ENCODE measurements at places on chromosomes 16 and 17. TPM values are rescaled to one million over a fixed set of nuclear protein-coding genes. Genes with fewer than 3 reads are reported as not detected.

DNA sequence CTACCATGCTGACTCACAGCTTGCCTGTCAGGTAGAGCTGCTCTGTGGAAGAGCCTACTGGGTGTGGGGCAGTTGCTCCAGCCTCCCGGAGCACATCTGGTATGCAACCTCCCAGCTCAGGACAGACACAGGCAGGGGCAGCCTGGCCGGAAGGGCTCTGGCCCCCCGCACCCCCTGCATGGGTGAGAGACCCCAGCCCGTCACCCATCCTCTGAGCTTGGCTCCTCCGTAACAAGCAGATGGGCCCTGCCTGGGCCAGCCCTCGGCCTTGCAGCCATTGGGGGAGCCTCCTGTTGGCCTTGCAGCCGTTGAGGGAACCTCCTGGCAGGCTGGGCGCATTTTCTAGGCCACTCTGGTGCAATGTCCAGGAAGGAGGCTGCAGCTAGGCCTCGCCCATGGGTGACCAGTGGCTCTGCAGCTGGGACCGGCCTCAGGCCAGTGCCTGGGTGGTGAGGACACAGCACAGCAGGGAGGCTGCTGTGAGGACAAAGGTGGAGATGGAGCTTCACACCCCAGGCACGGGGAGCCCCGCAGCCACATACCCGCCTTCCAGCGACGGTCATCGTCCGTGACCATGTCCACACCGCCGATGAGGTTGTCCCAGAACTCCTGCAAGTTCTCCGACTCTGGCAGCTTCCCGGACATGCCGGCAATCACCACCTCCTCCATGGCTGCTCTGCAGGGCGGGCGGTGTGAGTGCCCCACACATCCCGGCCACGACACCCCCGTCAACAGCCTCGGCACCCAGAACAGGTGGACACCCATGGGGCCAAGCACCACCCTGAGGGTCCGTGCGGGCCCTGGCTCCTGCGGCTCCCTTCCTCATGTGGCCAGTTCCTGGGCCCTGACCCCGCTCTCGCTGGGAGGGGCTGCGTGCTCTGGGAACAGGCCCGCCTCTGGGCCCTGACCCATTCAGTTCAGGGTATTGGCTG lies 2.0 kb downstream of the FASN start:
- no peaks in the 10 kb centered on the region for H3K36me3 ChIP-seq
- no peak overlapping the region for H3K27ac ChIP-seq
- no peak overlapping the region for H3K4me3 ChIP-seq
- H3K4me1 ChIP-seq = peaks cover 8% of the 10 kb centered on the region

PYY gene
- not detected for polyA plus RNA-seq

KRT222 gene
- polyA plus RNA-seq = 1.6 TPM

DNA sequence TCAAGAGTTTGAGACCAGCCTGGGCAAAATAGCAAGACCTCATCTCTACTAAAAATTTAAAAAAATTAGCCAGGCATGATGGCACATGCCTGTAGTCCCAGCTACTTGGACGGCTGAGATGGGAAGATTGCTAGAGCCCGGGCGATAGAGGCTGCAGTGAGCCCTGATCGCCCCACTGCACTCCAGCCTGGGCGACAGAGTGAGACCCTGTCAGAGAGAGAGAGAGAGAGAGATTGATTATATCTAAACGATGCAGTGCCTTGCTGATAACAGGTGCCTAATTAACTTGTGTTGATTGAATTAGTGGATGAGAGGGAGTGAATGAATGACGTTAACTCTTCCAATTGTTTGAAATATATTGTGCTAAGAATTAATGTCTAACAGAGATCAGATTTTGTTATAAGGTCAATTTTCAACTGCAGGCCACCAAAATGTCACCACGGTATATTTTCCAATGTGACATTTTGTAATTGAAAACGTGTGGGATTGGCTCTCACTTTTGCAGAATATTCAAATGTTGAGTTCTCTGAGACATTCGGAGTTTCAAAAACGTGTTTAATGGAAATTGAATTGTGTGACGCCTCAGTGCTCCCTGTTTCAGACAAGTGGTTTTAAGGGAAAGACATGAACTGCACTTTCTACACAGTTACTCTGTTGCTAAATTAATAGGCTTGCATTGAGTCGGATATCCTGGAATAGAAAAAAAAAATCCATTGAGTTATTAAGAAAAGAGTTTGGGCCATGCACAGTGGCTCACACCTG lies 53.6 kb downstream of the ABAT start:
- DNase-seq = no peak
- H3K4me3 ChIP-seq = no peak overlapping the region
- H3K27me3 ChIP-seq = no peaks in the 10 kb centered on the region
- H3K27ac ChIP-seq = no peak overlapping the region
- no peaks in the 10 kb centered on the region for H3K36me3 ChIP-seq

SMIM5 gene
- polyA plus RNA-seq = 0.52 TPM

GRCh38 chr16:49466529-49466831 lies 92.9 kb downstream of the C16orf78 start:
- H3K4me3 ChIP-seq = no peak overlapping the region
- peaks cover 3% of the 10 kb centered on the region for H3K4me1 ChIP-seq
- H3K27me3 ChIP-seq = no peaks in the 10 kb centered on the region

GRCh38 chr17:49224997-49225337 lies 5.6 kb downstream of the PHOSPHO1 start:
- no peak for DNase-seq
- peaks cover 3% of the 10 kb centered on the region for H3K4me1 ChIP-seq
- no peak overlapping the region for H3K4me3 ChIP-seq
- peaks cover 2% of the 10 kb centered on the region for H3K27me3 ChIP-seq

TRPV2 gene
- 11.5 TPM for polyA plus RNA-seq

DNA sequence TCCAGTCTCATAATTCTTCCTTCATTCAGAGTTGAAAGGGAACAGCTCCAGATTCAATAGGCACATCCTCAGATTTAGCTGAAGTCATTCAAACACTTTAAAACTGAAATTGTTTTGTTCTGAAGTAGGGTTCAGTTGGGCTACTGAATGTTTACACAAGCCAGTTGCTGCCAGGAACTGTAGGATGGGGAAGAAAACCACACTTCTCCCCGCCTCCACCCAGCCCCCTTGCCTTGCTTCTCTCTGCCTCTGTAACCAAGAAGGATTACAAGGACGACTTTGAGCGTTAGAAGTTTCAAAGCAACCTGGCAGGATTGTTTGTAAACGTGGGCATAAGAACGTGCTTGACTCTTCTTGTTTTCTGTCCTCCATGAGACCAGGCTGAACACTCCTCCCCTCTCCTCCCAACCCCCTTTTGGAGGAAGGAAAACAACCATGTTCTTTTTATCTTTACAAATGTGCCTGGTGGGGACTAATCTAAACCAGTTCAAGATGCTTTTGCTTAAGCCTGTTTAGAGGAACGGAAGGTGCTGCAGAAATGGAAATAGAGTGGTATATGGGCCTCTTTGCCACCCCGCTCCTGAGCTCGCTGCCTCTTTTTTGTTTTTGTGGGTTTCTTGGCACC lies 287.9 kb downstream of the FTO start:
- H3K4me1 ChIP-seq = peaks cover 2% of the 10 kb centered on the region
- no peaks in the 10 kb centered on the region for H3K27me3 ChIP-seq
- no peak overlapping the region for H3K27ac ChIP-seq
- no peaks in the 10 kb centered on the region for H3K36me3 ChIP-seq
- DNase-seq = no peak

DNA sequence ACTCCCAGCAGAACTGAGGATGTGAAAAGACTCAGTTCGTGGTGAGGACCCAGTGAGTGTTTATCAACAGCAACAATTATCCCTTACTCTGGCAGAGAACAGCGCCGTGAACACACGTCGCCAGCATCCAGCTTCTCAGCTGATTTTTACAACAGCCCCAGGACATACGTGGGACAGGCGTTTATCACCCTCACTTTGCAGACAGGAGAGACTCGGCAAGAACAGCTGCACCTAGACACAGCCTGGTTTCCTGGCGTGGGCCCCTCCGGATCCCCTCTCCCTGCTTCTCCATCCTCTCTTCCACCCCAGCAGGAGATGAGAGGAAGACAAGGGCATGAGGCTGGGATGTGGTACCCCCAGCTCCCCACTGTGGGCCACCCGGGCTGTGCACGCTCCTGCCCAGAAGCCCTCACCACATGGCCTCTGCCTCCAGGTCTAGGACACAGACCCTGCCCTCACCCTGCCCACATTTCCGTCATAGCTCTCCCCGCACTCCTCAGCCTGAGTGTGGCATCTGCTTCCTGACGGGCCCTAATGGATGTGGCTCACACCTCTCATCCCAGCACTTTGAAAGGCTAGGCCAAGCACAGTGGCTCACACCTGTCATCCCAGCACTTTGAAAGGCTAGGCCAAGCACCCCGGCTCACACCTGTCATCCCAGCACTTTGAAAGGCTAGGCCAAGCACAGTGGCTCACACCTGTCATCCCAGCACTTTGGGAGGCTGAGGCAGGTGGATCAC lies 17.5 kb downstream of the ABR start:
- no peaks in the 10 kb centered on the region for H3K4me1 ChIP-seq
- H3K4me3 ChIP-seq = no peak overlapping the region
- H3K36me3 ChIP-seq = no peaks in the 10 kb centered on the region
- no peak overlapping the region for H3K27ac ChIP-seq
- DNase-seq = no peak

MYH2 gene
- not detected for polyA plus RNA-seq

GRCh38 chr17:49312722-49313121 lies 49.3 kb downstream of the ZNF652 start:
- H3K27ac ChIP-seq = no peak overlapping the region
- H3K27me3 ChIP-seq = no peaks in the 10 kb centered on the region
- no peaks in the 10 kb centered on the region for H3K4me1 ChIP-seq
- no peaks in the 10 kb centered on the region for H3K36me3 ChIP-seq
- no peak for DNase-seq

KRTAP1-4 gene
- not detected for polyA plus RNA-seq

OTOP3 gene
- not detected for polyA plus RNA-seq

DNA sequence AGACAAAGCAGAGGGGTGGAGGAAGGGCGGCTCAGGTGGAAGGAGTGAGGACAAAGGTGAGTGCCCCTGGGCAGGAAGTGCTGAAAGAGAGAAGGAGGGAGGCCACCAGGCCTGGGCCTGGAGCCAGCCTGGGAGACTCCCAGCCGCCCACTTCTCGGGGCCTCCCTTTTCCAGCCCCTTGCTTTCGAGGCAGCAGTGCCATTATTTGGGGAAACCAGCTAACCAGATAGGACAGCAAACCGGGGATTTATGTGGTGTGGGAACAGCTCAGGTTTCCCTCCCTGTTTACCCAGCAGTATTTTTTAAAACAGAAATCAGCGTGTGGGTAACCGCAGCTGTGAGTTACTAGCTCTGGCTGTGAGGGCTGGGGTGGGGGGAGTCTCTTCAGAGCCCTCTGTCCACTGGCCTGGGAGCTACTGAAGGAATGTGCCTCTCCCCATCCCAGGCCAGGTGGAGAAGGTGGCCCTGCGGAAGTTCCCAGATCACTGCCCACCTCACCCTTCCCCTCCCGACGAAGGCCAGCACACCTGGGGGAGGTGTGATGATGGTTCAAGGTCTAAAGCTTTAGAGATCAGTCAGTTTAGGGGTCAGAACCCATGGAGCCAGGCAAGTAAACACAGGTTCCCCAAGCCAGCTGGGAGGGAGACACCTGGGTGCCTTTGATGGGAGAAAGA lies 8.4 kb upstream of the MEOX1 start:
- no peak overlapping the region for H3K4me3 ChIP-seq
- no peaks in the 10 kb centered on the region for H3K27me3 ChIP-seq
- no peak overlapping the region for H3K27ac ChIP-seq
- H3K4me1 ChIP-seq = no peaks in the 10 kb centered on the region
- no peak for DNase-seq
- H3K36me3 ChIP-seq = no peaks in the 10 kb centered on the region

- no peak for DNase-seq
Observed at GRCh38 chr17:34703533-34703932, 124.2 kb downstream of the TMEM132E start.

- H3K4me1 ChIP-seq = no peaks in the 10 kb centered on the region
- no peaks in the 10 kb centered on the region for H3K27me3 ChIP-seq
- H3K27ac ChIP-seq = no peak overlapping the region
- H3K4me3 ChIP-seq = no peak overlapping the region
- DNase-seq = no peak
Observed at GRCh38 chr17:62098623-62099231, 33.6 kb upstream of the MED13 start.

DNA sequence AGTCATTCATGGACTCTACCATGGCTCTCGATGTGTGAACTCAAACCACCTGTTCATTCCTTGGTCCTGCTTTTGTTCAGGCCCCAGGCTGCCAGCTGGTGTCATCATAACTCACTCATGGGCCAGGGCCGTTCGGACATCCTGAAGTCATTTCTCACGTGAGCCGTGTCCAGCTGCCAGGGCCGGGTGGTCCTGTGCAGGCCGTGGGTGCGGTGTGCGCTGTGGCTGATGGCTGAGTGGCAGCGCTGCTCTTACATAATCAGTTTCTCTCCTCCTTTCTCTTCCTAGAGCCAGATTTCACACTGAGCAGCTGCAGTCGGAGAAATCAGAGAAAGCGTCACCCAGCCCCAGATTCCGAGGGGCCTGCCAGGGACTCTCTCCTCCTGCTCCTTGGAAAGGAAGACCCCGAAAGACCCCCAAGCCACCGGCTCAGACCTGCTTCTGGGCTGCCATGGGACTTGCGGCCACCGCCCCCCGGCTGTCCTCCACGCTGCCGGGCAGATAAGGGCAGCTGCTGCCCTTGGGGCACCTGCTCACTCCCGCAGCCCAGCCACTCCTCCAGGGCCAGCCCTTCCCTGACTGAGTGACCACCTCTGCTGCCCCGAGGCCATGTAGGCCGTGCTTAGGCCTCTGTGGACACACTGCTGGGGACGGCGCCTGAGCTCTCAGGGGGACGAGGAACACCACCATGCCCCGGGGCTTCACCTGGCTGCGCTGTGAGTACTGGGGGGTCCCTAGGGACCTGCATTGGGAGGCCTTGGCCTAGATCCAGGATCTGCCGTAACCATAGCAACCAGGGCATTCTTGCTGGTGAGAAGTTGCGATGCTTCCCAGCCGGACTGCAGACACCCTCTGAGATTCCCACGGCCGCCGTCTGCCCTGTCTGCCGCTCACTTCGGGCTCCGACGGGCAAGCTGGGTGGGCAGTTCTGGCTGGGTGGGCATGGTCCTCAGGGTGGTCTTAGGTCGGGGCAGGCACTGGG lies at the start of gene IL34:
IL34 (plus strand) TSS at position 300 of the 982 bp plus-strand sequence; CDS start at position 689, 389 bp downstream.
- H3K4me3 ChIP-seq = no peak within 1 kb of the TSS
- no peaks in the 10 kb centered on the region for H3K27me3 ChIP-seq
- DNase-seq = peak; percentile 24
- no peak within 1 kb of the TSS for H3K27ac ChIP-seq

- no peak for DNase-seq
- H3K4me3 ChIP-seq = no peak overlapping the region
- H3K27me3 ChIP-seq = no peaks in the 10 kb centered on the region
- no peaks in the 10 kb centered on the region for H3K4me1 ChIP-seq
Observed at GRCh38 chr16:4654964-4655590, 30.5 kb downstream of the MGRN1 start.

GRCh38 chr16:85682516-85682915 lies 6.2 kb downstream of the GINS2 start:
- no peak overlapping the region for H3K4me3 ChIP-seq
- no peak overlapping the region for H3K27ac ChIP-seq
- no peaks in the 10 kb centered on the region for H3K27me3 ChIP-seq
- no peaks in the 10 kb centered on the region for H3K36me3 ChIP-seq

- peaks cover 6% of the 10 kb centered on the region for H3K4me1 ChIP-seq
- H3K36me3 ChIP-seq = no peaks in the 10 kb centered on the region
Observed at GRCh38 chr17:6608321-6608720, 32.2 kb downstream of the KIAA0753 start.

GRCh38 chr17:47945529-47946508 lies 4.4 kb downstream of the PNPO start:
- no peak overlapping the region for H3K27ac ChIP-seq
- H3K4me1 ChIP-seq = peaks cover 12% of the 10 kb centered on the region
- no peaks in the 10 kb centered on the region for H3K36me3 ChIP-seq
- no peaks in the 10 kb centered on the region for H3K27me3 ChIP-seq
- DNase-seq = no peak

PPY gene
- polyA plus RNA-seq = not detected

- H3K27me3 ChIP-seq = no peaks in the 10 kb centered on the region
- no peak for DNase-seq
- no peak overlapping the region for H3K4me3 ChIP-seq
- no peaks in the 10 kb centered on the region for H3K4me1 ChIP-seq
Observed at GRCh38 chr17:55458978-55459377, 37.3 kb upstream of the MMD start.

MIF4GD gene
- 15.7 TPM for polyA plus RNA-seq
